ENCODE measurements at places on chromosomes 3 and 15.

DNA sequence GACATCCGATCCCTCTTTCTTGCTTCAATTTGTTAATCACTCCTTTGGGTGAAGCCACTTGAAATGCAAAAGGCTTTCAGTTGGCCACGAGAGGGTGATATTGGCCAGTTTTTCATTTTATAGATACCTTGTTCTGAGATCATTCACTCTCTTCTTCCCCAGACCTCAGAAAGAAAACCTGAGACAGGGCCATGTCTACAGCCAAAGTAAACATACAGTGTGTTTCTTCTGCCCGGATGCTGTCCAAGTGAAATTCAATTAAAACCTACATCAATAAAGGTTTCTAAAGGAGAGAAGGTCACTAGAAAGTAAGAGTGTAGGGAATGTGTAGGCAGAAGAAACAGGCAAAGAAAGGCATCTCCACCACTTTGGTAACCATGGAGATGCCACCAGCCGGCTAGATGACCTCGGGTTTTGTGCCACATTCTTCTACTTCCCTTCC is 39.5 kb upstream of the FMN1 start:
- peak; percentile 50 for DNase-seq

DNA sequence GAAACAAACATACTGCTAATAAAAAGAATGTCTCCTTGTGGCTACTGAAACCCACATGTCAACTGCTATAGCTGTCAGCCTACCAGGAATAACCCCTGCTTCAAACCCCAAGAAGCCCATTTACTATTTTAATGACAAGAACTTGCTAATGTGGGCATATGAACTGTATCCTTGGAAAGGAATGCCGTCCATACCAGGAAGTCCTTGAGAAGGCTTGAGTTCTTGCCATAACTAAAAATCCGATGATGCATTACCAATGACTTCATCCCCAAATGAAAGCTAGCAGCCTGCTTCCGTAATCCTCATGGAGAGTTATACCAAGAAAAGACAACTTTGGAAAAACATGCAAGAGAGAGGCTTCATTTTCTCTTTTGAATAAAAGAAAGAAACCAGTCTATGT is 34.8 kb downstream of the MINDY4B start:
- no peak for DNase-seq

GRCh38 chr15:39286706-39287105 is 294.2 kb upstream of the THBS1 start:
- no peak for DNase-seq

- DNase-seq: no peak
Measured at GRCh38 chr3:122253581-122253980, 70.1 kb downstream of the CASR start.

DNA sequence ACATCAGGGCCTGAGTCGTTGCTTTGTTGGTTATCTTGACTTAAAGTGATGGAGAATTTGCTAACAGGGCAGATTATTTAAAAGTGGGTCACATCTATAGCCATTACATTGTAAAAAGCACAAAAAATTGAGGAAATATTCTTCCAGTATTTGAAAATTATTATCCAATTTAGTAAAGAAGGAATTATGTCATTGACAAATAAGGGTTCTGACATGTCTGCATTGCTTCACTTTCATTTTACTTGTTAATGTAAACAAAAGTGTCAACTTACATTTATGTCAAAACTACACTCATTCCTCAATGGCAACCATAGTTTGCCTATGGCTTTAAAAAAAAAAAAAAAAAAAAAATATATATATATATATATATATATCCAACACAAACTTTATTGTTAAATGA is 3.4 kb upstream of the PARP14 start:
- no peak for DNase-seq

DNA sequence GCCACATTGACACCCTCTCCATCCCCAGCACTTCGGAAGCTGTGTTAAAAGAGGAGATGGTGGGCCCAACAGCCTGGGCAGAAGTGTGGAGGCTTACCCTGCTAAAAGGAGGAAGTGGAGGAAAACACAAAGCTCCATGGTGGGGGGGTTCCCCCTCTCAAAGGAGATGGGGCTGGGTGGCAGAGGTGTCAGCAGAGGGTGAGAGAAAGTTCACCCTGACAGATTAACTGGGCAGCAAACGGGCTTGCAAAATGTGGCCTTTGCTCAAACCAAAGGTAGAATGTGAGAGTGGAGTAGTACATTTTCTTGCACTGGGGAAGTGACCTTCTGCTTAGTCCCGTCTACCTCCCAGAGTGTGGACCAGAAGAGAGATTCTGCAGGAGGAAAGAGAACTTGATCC is 44.7 kb downstream of the MYO1E start:
- DNase-seq: no peak

DNA sequence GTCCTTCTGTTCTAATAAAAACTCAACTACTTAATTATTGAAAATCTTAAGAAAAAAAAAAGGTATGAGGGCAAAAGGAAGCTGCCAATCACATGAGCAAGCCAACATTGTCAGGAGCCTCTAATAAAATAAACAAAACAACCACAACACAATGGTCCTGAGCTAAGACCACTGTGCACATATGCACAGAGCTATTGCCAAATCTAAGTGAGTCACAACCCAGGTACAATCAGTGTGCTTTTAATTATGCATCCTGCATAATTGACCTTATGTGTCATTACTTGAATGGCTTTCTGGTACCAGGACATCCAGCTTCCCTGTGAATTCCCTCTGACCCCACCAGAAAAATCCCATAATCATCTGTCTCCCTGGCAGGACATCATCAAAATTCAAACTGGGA is 639.8 kb downstream of the MAGI1 start:
- DNase-seq: no peak

GRCh38 chr15:70912187-70912586 is 19.6 kb downstream of the LRRC49 start:
- no peak for DNase-seq

GRCh38 chr3:129003578-129004112 is 2.5 kb downstream of the EFCC1 start:
- DNase-seq: no peak

- DNase-seq: peak; percentile 64
Measured at GRCh38 chr3:172709774-172710663, 848 bp downstream of the NCEH1 start.

GRCh38 chr3:164687211-164687610 is 391.1 kb downstream of the SI start:
- no peak for DNase-seq

- no peak for DNase-seq
Measured at GRCh38 chr3:132362329-132362728, 45.1 kb downstream of the ACP3 start.

DNA sequence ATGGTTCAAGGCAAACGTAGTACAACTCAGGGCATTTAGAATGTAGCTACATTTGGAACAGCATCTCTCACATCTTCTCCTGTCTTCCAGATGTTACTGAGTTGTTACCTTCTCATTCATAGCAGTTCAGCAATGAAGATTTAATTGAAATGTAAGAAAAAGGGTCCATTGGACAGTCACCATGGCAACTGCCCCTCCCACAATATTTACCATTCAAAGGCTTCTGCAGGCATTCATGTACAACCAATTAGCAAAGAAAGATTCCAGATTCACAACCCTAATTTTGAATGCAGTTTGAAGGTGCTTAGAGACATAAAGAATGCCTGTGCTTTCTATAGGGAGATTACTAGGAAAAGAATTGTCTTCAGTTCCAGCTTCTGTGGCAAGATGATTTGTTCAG is 22.2 kb downstream of the SCN11A start:
- DNase-seq: no peak

- DNase-seq: no peak
Measured at GRCh38 chr3:45776301-45776595, 20.1 kb downstream of the SLC6A20 start.

DNA sequence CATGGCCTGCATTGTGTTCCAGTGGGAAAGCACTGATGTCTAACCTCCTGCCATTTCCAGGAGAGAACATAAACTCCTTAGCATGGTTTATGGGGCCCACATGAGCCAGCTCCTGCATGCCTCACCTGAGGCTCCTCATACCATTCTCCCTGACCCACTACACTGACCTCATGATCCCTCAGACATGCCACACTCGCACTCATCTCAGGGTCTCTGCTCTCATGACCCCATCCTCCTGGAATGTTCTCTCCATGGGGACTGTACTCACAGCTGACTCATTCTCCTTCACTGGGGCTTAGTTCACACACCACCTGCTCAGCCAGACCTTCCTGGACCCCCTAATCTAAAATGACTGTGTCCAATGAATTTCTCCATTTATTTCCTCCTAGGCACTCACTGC is 4.0 kb upstream of the LMCD1 start:
- DNase-seq: no peak

DNA sequence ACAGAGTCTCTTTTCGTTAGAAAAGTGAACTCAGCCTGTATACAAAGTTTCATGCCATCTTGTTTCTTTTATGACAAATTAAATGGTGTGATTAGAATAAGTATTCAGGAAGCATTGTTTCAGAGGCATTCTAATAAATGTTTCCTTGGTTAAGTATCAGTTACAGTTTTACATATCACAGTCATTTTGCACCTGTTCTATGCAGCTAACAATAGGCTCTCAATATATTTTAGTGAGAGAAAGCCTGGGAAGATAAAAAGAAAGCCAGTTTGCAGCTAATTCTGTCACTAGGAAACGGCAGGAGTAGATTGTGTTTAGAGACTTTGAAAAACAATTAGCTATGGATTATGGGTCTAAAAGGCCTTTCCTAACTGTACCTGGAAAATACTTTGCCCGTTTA is 252.8 kb downstream of the ZIC1 start:
- no peak for DNase-seq

- no peak for DNase-seq
Measured at GRCh38 chr3:6172871-6173642, 687.9 kb upstream of the GRM7 start.

GRCh38 chr15:72554471-72555425 is 80.6 kb downstream of the ARIH1 start:
- DNase-seq: no peak

GRCh38 chr15:91988071-91988470 is 134.6 kb downstream of the SLCO3A1 start:
- no peak for DNase-seq

GRCh38 chr3:20232906-20233780 is 47.1 kb upstream of the SGO1 start:
- DNase-seq: no peak

DNA sequence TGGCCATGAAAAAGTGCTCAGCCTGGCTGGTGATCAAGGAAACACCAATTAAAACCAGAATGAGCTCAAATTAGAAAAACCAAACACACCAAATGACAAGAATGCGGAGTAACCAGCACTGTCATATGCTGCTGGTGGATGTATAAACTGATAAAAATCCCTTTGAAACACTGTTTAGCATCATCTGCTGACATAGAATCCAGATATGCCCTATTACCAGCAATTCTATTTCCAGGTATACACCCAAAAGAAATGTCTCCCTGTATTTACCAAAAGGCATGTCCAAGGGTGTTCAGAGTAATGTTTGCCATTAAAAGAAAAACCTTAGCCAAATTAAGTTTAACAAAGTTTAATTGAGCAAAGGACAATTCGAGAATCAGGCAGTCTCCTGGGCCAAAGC is 138.6 kb downstream of the FMN1 start:
- DNase-seq: no peak

GRCh38 chr15:33059184-33059583 is 135.3 kb downstream of the FMN1 start:
- no peak for DNase-seq

DNA sequence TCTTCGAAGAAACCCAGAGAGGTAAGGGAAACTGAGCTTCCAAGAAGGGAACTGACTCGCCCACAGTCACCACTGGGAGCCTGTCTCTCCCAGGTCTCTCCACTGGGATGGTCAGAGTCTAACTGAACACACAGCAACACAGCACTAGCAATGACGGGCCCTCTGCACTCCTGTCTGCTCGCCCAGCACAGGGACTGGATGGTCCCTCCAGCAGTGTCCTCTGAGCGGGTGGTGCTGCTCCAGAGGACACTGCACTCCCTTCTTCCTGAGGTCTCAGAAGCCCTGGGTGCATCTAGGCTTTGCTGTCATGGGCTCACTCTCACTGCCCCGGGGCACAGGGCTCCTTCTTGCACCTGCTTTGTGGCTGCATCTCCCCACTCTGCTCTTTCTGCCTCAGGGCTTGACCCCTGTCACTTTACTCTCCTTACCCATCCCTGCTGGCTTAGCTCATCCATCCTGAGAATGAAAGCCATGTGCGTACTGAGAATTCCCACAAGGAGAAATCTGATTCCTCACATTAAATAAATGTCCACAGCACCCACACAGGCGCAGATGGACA is 356.6 kb downstream of the GABRG3 start:
- no peak for DNase-seq

DNA sequence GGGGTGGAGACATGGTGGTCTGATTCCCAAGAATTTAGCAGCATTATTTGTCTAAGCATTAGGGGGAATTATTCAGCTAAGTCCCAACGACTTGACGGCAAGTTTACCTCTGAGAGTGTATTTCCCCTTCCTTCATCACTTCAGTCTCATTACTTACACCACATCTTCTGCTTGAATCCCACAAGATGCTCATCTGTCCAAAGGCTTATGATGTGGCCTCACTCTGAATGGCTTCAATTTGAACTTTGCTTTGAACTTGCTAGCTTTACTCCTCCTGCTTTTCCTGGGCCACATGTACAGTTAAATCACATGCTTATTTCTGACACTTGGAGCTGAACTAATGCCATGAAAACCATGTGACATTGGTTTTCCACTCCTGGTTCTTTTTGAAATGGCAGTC is 231.3 kb upstream of the SATB1 start:
- no peak for DNase-seq

GRCh38 chr15:91852741-91853510 is 582 bp upstream of the SLCO3A1 start:
- DNase-seq: peak; percentile 49

GRCh38 chr15:35929740-35930444 is 383.9 kb upstream of the DPH6 start:
- no peak for DNase-seq

DNA sequence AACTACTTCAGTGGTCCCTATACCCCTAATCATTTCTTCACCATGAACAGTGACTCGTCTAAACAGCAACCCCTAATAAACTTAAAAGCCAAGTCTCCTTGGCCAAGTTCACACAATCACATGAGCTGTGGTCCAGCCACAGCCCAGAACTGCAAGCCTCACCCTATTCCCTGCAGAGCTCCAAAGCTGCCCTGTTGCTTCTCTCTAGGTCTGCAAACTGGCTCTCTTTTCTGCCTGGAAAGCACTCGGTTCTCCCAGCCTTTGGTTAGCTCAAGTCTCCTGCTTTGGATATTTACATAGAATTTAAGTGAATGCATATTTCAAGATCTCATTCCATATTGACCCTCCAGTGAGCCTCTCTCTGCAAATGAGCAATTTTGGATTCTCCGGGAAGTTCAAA is 107.0 kb downstream of the TOP2B start:
- no peak for DNase-seq

GRCh38 chr15:67836955-67837354 is 2.9 kb downstream of the RNU6-1 start:
- no peak for DNase-seq

- no peak for DNase-seq
Measured at GRCh38 chr3:82957696-82958095, 1196.3 kb upstream of the GBE1 start.

DNA sequence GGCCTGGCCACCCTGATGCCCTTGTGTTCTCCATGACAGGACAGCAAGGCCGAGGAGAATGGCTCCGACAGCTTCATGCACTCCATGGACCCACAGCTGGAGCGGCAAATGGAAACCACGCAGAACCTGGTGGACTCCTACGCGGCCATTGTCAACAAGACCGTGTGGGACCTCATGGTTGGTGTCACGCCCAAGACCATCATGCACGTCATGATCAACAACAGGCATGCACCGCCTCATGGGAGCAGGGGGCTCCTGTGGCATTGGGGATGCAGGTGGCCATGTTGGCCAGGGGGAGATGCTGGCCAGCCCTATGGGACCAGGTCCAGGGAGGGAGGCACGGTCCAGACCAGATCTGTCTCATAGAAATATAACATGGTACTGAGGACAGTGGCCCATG is 62.9 kb downstream of the GOLGA8B start:
- DNase-seq: no peak
